Thyroid gland (tissue), 4 donors: ENCODE measurements at places on chromosomes 7 and 10.

DNA sequence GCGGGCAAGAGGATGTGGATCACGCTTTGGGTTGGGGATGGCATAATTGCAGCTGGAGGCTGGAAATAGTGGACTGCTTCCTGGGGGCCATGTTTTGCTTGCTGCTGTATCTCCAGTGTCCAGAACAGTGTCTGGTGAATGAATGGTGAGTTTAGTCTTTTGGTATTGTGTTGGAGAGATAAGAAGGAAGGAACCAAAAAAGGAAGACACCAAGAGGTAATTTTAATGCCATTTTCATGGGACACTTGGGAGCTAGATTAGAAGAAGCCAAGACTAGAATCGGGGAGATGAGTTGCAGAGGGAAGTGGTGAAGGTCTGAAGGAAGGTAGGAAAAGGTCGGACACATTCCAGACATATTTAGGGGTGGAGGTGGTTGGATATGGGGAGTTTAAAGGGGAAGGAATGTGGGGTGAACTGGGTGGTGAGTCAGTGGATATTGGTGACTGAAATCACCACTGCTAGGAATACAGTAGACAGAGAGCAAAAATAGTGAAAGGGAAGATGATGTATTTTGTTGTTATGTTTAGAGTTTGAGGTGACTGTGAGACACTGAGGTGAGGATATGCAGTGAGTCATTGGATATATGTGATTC is 76.7 kb downstream of the CCNY start:
- DNase-seq = no peak

- DNase-seq = no peak
Observed at GRCh38 chr7:117825132-117825531, 48.1 kb downstream of the CTTNBP2 start.

DNA sequence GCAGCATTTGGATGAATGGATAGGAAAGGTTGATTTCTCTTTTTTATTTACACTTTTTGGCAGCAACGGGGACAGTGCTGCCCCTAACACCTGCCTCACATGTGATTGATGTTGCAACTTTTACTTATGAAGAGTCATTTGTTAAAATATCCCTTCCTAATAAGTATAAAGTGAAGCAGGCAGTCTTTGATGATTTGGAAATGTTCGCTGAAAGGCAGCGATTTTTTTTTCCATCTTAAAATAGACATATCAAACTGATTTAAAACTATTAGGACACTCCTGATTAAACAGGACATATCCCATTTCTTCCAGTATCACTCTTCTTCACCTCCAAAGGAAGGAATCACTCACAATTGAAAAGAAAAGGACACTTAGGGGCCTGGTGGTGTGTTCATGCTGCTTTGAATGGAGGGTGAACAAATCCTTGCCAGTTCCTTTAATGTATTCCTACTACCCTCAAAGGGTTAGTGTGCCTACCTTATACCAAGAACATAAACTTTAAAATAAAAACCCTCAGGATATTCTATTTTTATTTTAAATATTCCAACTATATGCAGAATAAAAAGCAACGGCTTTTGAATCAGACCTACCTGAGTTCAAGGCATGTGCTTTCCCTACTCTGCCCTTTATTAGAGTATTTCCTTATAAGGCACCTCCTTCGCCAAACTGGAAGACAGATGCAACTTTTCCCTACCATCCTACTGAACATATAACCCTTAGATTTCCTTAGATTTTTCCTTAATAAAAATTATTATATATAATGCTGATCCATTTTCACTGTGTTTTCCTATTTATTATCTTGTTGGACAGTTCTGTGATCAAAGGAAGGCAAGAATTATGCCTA is 1.1 kb downstream of the ADK start:
- DNase-seq = no peak

DNA sequence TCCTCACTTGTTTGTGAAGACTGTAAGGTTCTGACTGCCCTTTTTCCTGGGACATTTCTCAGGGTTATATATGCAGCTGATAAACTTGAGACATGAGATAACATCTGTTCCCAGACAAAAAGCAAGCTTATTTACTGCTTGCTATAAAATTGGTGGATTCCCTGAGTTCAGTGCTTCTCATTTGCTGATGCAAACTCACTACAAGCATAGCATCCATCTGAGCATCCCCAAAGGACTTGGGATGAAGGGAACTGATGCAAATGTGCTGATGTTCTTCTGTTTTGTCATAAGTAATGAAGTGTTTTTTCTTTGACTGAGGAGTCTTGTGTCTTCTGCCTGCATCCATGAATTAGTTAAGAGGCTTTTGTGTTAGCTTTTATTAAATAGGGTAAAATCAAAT is 183.2 kb downstream of the ADK start:
- no peak for DNase-seq

DNA sequence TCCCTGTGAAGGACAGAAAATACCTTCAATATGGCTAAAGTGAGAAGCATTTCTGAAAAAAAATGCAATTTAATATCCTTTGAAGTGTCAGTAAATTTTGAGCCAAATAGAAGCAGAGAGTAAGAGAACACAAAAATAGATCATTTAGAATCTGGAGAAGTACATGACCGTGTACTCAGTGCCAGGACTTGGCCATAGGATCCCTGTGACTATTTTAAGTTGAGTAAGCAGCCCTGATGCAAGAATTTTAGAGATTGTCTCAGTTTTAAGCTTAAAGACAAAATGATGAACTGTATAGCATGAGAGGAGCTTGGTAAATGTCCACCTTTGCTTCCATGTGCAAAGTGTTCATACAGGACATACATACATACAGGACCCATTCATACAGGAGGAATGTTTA is 2.5 kb downstream of the PTER start:
- no peak for DNase-seq
